ENCODE measurements at places on chromosomes 13 and 19.

DNA sequence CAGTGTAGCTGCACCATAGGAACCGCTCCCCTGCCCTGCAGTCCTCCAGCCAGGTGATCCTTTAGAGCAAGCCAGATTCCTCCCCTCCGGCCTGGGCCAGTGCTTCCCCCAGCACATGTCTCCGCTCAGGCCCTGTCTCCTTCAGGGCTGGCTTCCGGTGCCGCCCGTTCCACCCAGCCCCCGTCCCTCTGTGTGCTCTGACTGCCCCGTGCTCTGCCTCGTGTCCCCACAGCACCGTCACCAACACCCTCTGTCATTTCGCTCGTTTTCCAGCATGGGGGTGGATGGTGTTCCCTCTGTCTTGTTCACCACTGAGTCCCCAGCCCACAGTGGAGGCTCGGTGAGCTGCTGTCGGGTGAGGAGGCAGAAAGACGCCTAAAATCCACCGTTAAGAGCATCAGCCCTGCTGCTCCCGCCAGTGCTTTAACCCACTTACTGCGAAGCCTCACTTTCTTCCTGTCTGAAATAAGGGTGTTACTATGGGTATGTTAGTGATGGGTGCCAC, 54.5 kb downstream of the TSSK6 start:
- no peak for DNase-seq

DNA sequence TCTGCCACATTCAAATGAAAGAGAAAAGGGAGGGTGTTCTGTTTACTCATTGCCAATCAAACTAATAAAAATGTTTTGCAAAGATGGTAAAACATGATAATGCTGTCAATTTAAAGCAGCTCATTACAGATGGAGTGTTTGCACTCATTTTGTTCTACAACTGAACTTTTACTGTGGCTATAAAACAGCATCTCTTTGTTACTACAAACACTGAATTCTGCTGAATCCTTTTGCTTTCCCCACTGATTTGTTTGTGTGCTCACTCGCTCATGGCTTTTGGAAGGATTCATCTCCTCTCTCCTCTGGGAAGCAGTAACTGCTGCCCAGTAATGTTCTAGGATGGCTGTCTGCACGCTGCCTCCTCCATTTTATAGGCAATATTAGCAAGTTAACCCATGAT, 434.5 kb downstream of the PCDH9 start:
- DNase-seq = no peak

DNA sequence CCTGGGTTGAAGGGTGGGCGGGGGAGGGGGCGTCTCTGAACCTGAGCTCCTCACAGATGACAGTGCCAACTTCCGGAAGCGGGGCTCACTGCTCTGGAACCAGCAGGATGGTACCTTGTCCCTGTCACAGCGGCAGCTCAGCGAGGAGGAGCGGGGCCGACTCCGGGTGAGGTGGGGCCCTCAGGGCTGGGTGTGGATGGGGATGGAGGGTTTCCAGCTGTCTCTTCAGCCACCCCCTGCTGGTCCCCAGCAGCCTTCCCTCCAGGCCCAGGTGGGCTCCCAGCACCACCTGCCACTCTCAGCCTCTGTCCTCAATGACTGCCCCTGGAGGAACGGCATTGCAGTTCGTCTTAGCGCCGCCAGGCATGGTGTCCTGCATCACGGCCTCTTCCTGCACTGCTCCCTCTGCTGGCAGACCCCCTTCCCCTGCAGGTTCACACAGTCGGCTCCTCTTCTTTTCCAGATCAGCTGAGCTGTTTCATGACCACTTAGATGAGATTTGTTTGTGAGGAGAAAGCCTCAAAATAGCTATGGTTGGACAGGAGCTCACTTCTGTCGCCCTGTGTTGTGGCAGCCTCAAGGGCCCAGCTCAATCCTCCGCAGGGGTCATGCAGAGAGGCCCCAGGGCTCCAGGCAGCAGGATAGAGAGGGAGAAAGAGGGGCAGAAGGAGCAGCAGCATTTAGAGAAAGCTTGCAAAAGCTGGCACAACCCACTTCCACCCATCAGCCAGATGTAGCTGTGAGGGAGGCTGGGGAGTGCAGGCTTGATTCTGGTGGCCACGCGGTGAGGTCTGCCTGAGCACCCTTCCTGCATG, 2.5 kb upstream of the GARIN5A start:
- DNase-seq = peak; percentile 43

- no peak for DNase-seq
Measured at GRCh38 chr19:38717855-38718254, 26.4 kb downstream of the CAPN12 start.

GRCh38 chr13:36413161-36413560, 19.1 kb upstream of the CCNA1 start:
- DNase-seq = no peak

GRCh38 chr13:33099860-33100259, 83.6 kb downstream of the KL start:
- no peak for DNase-seq

DNA sequence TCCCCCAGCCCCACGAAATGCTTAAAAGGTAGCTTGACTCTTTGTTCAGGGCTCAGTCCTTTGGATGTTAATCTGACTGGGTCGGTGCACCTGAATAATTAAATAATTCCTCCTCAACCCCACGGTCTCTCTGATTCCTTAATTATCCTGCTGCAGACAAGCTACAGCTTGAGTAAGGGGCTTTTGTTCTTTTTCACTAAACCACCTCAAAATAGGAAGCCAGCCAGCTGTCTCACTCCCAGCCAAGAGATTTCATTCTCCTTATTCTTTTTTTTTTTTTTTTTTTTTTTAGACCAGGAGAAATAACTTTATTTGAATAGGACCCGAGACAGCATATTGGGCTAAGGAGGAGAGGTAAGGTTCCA, 7.9 kb upstream of the FCGBP start:
- DNase-seq = no peak

- no peak for DNase-seq
Measured at GRCh38 chr13:46317120-46317519, 69.9 kb downstream of the RUBCNL start.

DNA sequence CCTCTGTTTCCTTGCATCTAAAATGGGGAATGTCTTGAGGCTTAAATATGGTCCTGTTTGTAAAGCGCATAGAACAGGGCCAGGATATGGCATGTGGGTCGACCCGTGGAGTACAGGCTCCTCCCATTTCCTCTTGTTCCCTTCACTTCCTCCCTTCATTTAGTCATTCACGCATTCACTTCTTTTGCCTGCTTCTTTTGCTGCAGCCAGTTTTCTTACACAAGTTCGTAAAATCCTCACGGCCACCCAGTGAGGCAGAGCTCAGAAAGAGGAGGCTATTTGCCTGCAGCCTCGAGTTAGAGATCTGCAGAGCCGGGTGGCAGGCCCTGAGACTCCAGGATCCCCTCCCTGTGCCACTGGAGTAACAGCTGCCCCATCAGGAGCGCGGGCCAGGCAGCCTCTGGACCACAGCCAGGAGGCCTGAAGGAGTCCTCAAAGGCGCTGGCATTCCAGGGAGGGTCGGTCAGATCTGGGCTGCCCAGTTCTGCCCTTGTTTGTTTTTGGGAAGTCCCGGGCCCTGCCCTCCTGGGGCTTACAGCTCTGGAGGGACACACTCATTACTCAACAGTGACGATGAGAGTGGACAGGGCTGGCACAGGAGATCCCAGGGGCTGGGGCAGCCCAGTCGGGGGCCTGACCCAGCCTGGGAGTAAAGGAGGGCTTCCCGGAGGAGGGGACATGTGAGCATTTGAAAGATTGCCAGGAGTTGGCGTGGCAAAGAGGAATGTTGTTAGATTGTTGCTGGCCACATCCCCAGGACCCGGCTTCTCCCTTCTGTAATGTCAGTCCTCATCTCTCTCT, 4.6 kb downstream of the PPP5C start:
- DNase-seq = peak; percentile 18

- no peak for DNase-seq
Measured at GRCh38 chr19:8488365-8488764, 14.1 kb downstream of the PRAM1 start.

DNA sequence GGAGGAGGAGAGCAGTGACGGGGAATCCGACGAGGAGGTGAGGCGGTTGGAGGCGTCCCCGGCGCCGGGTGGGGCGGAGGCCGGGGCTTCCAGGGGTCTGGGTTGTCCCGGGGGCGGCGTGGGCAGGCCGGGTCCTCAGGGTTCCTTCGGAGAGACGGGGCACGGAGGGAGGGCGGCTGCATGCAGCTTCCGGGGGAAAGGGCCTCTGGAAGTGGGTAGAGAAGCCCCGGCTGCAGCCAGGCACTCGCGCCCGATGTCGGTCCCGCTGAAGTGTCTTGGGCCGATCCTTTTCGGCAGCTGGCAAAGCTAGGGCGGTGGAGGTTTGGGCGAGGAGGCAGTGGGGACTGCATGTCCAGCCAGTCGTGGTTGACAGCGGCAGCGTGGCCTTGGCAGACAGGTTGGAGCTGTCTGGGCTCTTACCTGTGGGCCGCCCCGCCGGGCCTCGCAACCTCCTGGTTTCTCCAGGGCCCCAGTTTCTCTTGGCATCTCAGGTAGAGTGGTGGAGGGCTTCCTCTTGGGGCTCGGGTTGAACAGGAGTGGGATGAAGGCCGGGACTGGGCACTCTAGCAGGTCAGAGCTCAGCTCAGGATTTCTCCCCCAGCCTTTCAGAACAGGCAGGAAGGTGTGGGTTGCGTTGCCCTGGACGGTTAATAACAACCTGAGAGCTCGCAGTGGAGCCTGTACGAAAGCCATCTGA, 690 bp downstream of the KMT2B start:
- peak; percentile 49 for DNase-seq

DNA sequence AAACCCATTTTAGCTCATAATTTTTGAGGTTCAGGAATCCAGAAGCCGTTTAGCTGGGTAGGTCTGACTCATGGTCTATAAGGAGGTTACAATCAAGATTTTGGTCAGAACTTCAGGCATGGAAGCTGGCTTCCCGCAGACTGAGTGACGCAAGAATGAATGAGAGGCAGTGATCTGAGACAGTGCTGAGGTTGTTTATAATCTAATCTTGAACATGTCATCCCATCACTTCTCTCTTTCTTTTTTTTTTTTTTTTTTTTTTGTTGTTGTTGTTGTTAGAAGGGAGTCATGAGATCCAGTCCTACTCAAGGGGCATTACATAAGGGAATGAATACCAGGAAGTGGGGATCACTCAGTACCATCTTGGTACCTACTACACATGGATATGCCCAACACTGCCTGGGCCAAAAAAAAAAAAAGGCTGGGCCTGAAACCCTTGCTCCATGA, 217.4 kb downstream of the DLEU7 start:
- no peak for DNase-seq

DNA sequence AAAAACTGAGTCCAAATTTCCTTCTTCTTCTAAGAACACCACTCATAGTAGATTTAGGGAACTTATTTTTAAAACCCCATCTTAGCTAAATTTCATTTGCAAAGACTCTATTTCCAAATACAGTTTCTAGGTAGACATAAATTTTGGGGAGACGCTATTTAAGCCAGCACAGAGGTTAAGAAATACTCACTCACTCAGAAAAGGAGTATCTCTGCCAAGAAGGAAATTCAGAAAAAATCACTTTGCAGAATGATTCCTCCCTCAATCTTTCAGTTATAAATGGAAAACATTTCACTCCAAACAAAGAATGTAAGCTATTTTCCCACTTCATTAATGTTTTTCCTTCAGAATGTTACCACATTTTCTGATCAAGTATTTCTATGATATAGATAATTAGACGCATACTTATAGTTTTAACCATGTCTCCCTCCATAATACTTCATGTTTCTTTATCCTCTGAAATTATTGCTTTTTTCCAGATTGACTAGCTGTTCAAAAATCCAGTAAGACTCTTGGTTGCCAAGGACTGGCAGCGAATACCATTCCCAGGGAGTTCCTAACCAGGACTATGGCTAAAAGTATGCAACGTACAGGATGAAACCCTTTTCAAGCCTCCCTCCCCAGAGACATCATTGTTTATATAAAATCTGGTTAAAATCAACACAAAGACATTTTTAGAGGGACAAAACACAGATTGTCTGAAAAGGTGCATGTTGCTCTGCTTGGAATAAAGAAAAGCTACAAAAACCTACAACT, 52.5 kb upstream of the RXFP2 start:
- no peak for DNase-seq

- no peak for DNase-seq
Measured at GRCh38 chr13:42794577-42795275, 13.3 kb downstream of the FAM216B start.

- peak; percentile 78 for DNase-seq
Measured at GRCh38 chr19:39031368-39032062, 834 bp downstream of the FBXO27 start.

DNA sequence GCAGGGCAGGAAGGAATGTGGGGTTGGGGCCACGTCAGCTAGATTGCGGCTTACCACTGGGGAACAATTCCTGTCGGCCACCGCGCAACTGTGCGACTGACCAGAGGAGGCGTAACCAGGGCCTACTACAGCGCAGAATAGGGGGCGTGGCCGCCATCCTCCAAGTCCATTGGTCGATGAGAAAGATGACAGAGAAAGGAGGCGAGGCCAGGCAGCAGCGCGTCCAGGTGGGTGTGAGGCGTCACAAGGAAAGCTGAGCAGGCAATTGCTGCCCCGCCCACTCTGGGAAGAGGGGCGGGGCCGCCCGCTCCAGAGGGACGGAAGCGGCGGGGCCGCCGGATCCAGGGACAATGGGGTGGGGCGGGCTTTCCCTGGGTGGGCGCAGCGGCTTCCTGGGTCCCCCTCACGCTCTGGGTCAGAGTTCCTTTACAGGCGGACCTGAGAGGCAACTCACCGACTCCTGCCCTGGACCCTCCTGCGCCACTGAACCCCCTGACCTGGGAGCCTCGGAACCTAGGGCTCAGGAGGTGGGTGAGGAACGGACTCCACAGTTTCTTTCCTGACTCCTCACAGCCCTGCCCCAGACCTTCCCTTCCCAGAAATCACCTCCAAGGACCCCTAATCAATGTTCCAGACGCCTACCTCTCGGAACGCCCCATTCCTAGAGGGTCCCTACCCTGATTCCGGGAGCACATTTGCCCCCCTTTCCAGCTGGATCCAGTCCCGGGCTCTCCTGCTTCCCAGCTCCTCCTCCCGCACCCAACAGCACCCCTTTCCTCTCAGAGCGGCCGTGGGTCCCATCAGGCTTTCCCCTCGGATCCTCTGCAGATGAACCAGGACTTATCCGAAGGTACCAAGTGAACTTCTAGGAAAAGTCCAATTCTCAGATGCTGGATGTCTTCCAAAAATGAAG, 101.5 kb upstream of the ZNF492 start:
- DNase-seq = no peak

DNA sequence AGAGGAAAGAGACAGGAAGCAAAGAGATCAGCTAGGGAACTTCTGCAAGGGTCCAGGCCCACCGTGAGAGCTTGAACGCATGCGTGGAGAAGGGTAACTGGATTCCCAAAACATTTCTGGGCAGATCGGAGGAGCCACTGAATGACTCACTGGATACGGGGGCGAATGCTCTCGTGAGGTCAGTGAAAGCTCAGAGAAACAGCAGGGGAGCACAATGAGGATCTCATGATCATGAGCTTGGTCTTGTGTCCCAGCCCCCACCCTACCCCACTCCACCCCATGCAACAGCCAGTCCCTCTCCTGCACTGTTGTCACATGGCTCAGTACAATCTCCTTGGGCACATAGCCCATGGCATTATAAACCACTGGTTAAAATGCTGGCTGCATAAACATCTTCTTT, 40.6 kb downstream of the DCLK1 start:
- DNase-seq = no peak

- no peak for DNase-seq
Measured at GRCh38 chr13:44011036-44011435, 131.3 kb downstream of the LACC1 start.
